Activated T-cell treated with anti-CD3 and anti-CD28 coated beads for 4 hours (primary cell): ENCODE measurements at places on chromosomes 12 and 14.

DNA sequence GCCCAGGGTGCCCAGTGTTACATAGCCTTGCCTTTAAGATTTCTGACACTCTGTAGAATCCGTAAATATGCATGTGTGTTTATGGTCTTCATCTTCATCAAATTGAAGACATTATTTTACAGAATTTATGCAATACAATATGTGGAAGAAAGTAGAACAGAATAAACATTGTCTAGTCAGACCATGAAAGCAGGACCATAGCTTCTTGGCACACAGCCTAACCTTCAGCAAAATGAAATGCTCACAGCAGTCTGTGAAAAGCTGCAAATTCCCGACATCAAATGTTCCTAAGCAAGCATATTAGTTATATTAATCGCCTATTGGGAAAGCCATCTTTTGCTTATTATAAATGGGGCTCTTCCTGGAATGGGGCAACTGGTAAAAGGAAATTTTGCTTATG, 111.3 kb upstream of the GARIN2 start:
- DNase-seq = no peak

DNA sequence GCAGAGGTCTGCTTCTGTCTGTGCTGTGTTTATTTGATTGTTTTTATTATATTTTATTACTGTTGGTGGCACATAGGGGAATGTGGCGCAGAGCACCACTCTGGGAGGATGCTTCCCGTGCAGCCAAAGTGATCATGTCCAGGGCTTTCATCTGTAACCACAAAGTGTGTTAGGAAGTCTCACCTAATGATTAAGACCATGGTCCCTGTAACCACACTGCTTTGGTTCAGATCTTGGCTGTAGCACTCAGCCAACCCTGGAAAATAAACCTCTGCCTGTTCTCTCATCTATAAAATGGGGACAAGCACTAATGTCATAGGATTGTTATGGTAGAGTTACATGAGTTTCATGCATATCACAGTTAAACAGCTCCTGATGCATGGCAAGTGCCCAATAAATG, 1.9 kb downstream of the RESF1 start:
- no peak for DNase-seq

DNA sequence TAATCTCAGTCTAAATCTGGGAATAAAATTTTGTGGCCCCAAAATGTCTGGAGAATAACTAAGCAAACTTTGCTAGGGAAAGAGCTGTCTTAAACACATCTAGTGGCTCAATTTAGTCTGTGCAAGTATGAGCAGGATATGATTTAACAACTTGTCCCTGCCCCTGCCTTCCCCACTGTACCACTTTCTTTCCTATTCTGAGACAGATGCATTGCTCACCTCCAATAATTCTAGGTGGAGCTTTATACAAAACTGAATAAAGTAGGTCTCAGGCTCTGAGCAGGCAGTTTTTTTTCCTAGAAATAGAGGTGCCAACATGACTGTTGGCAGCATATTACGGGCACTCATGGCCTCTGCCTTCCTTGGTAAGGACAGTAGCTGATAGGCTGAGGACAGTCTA, 412.1 kb downstream of the DAD1 start:
- DNase-seq = no peak

DNA sequence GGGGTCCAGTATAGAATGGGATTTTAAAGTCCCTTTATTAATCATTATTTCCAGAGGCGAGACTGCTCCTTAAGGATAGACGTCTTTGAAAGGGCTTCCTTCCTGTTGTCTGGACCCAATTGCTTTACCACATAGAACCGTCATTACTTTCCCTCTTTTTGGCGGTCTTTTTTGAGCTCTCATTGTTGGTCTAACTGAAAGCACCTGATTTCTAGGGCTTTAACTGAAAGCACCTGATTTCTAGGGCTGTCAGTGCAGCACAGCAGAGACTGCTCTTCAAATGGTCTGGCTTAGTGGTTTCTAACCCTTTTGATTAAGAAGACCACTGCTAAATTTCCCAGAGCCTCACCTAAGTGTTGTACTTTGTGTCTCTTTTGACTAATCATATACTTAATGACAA, 95.8 kb downstream of the PRKCH start:
- no peak for DNase-seq

GRCh38 chr12:107634530-107634929, 51.1 kb upstream of the PWP1 start:
- DNase-seq = no peak
